ENCODE measurements at places on chromosomes 16 and 17.

DNA sequence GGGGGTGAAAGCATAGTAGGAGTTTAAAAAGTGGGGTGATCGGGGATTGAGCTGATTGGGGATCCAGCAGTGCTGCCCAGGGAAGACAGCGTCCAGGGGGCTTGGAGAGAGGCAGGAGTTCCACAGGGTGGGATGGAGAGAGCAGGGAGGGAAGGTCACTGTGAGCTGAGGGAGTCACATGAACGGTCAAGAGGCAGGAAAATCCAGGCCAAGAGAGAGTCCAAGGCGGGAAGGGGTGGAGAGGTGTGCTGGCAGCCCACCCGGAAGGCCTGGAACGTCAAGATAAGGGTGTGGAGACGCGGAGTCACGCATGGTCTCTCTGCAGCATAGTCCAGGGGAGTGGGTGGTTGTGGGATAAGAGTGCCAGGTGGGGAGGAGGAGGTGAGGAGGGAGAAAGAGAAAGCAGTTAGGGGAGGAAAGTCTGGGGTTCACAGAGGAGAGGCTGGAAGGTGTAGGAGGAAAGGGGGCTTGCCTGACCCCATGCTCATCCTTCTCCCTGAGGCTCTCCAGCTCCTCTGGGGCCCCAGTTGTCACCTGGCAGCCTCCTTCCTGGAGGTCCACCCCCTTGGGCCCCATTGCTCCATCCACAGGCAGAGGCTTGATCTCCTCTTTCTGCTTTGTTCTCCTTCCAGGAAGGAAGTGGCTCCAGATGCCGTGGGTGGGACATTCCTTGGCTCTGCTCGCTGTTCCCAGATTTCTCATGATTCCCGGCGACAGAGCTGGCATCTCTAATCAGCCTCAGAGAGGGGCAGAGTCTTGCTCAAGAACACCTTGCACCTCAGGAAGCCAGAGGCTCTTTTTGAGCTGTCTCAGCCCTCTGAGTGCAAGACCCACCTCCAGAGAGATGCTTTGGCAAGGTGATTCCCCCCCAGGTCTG lies 28.7 kb downstream of the CCR7 start:
- no peak for DNase-seq

- DNase-seq = no peak
Measured at GRCh38 chr16:30876867-30877266, 17.0 kb downstream of the BCL7C start.

DNA sequence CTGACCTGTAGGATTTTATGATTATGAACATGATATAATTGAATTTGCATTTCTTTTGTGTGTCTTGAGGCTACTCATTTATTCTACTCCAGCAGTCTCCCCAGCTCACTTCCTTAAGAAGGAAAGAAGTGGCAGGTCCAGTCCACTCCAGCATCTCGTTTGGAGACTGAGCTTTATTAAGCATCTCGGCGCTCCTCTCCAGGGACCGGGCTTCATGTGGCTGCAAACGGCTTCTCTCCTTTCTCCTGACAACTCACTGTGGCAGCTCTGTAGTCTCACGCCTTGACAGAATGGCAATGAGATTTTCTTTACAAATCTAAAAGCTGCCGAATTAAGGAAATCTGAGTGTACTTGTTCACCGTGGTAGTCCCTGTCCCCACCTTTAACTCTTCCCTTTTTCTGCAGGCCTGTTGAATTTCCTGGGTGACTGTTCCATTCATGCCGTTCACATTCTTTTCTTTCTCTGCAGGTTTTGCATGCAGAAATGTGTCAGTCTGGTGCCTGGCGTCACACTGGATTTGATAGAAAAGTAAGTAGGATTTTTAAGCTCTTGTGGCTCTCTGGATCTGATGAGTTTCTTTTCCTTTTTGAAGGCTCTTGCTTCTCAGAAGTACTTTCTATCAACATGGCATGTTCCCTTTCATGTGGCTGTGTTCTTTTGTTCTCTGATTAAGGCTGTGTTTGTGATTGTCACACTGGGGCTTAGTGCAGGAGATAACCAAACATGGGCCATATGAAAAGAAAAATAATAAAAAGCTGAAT lies 200.5 kb upstream of the CHMP6 start:
- DNase-seq = no peak

GRCh38 chr16:8880839-8881510 lies 1.2 kb upstream of the LITAFD start:
- DNase-seq = no peak

DNA sequence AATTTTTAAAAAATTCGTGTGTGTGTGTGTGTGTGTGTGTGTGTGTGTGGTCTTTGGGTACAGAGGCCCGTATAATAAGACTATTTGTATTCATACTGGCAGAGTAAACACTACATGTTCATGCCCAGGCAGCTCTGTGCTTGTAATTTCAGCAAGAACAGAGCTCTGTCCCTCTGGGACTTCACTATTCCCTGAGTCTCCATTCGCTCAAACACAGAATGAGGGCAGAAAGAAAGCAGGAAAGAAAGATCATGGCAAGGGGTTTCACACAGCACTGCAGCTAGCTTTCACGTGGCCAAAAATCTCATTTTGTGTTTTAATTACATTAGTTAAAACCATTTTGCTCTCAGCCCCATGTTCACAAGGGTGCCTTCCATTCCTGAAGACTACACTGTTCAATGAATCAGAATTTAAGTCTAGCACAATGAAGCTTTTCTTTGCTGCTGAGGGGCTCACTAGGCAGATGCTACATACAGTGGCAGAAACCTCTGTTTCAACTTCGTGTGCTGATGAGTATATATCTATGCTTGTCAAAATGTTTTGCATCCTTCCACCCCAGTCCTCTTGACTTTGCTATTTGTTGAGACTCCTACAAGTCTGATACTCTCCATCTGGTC lies 198.4 kb upstream of the C17orf78 start:
- DNase-seq = no peak
